Stimulated activated naive CD8-positive, alpha-beta T cell treated with anti-CD3 and anti-CD28 coated beads, Interleukin-15, amount 100 ng/mL, for 72 hours (primary cell): ENCODE measurements at places on chromosomes 13 and 19.

DNA sequence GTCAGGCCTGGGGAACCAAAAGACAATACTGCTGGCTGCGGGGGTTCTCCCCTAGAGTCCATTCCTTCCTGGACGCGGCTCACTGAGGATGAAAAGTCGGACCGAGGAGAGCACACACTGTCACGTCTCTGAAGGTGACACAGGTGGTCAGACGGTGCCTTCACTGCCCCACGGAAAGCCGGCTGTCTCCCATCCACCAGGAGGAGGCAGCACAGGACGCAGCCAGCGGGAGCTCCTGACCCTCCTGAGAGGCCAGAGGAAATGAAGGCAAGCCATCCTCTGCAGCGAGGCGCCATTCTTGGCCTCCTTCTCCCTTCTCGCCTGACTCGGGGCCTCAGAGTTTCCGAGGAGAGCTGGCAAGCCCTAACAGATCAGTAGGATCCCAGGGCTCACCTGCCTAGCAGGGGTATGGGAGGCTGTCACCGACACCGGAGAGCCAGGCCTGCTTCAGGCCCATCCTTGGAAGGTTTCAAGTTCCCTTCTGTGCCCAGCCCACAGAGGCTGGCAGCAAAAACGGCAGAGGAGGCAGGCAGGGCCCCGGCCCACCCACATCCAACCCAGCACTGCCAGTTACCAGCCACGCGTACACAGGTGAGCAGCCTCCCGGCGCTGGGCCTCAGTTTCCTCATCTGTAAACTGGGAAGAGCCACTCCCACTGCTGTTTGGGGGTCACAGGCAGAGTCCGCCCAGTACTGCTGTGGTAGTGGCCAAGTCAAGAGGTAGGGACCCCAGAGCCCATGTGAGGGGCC is 4.5 kb downstream of the REXO1 start:
- DNase-seq = no peak

DNA sequence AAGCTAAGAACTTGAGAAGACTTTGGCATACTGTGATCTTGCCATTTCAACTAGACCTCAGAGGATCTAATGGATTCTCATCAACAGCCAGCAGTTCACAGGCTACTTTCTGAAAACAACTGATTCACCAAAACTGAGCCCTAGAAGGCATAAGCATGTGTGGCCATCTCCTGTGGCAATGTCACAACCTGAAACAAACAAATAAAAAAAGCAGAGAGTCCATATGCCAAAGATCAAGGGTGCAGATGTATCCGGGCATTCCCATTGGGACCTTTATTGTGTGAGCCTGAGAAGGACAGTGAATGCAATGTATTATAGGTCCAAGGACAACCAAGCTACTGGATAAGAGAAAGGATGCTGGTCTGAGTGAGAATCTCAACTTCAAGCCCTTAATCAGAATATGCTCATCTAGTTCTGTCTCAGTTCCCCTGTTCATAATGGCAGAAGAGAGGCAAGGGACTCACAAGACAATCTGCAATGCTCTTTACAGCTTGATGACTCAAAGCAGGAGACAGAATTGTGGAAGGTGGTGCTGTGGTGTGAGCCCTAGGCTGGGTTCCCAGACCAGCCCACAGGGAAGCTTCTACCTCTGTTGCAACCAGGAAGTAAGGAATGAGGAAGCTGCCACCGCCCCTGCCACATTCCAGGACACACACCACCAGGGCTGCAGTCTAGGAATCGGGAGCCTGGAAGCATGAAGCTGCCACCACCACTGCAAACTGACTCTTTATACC is 133.7 kb downstream of the RAP2A start:
- DNase-seq = no peak

DNA sequence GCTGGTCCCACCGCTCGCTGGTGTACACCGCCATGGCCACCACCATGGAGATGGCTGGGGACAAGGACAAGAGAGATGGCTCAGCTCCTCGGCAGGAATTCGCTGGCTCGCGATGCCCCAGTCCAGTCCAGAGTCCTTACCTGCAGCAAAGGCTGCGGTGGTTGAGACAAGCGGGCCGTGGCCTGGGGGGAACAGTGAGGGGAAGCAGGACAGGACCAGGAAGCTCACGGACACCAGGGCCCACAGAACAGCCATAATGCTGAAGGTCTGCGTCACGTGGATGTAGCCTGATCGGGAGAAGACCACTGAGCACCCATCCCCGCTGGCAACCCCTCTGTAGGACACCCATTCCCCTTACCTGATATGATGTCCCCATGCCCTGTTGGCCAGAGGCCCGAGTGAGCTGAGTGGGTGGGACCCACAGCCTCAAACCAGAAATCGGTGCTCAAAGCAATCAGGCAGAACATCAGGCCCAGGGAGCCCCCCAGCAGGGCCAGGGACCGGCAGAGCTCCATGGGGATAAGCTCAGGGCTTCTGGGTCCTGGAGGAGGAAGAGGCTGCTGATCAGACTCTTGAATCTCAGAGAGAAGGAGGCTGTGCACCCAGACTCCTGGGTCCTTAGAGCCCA is 319 bp downstream of the NKG7 start:
- no peak for DNase-seq

- DNase-seq = no peak
These were observed 487.6 kb downstream of the COG6 start for GRCh38 chr13:40143106-40143505.

DNA sequence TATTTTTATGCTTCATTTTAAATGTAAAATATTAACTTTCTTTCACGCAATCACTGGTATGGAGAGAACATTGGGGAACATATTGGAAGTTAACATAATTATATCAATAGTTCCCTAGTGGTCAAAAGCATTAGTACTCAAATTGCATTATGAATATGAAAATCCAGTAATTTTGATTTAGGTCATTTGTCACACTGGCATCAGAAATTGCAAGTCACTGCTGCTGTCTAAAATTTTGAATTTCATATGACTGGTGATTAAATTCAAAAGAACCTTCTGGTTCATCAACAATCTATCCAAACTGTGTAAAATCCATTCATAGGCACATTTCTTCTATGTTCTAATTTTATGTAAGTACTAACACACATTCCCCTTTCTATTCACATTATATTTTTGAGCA is 2235.7 kb upstream of the PCDH20 start:
- no peak for DNase-seq
